Left renal pelvis (tissue), 4 donors: ENCODE measurements at places on chromosomes 7 and 10. TPM values are rescaled to one million over a fixed set of nuclear protein-coding genes. Genes with fewer than 3 reads are reported as not detected.

- no peak for DNase-seq
Measured at GRCh38 chr7:12154119-12154518, 57.0 kb upstream of the TMEM106B start.

GRCh38 chr10:14648946-14649345 is 125.8 kb downstream of the FAM107B start:
- DNase-seq, result no peak

DNA sequence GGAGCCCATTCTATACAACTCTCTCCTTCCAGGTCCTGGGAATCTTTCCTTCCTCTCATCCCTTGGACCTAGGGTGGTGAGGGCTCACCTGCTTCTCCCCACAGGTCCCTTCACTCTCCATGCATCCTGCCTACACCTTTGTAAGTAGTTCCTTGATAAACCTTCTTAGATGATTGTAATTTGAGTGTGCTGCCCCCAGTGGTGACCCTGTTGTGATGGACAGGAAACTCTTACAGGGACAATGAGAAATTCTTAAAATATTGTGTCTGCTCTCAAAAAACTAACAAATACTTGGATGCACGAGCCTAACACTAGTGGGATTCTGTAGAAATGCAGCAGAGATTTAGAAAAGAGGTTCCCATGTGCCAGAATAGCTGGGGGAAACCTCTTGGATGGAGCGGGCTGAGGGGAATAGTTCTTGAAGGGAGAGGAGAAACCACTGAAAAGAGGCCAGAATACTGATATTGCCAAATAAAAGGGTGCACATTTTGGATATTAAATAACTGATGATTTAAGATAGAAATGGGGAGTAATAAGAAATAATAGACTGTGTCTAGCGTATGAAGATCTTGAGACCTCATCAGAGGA is 6.7 kb upstream of the PAXIP1 start:
- no peak for DNase-seq

TMUB1 gene
- polyA plus RNA-seq, result 39.3 TPM

GRCh38 chr10:2871673-2872219 is 195.6 kb upstream of the PFKP start:
- no peak for DNase-seq

POLR2J3 gene
- polyA plus RNA-seq, result 106 TPM

AQP1 gene
- polyA plus RNA-seq, result 120 TPM

GRCh38 chr7:45400680-45401079 is 173.5 kb upstream of the ADCY1 start:
- no peak for DNase-seq

RPEL1 gene
- 0.14 TPM for polyA plus RNA-seq

FGFBP3 gene
- 3.3 TPM for polyA plus RNA-seq

DNA sequence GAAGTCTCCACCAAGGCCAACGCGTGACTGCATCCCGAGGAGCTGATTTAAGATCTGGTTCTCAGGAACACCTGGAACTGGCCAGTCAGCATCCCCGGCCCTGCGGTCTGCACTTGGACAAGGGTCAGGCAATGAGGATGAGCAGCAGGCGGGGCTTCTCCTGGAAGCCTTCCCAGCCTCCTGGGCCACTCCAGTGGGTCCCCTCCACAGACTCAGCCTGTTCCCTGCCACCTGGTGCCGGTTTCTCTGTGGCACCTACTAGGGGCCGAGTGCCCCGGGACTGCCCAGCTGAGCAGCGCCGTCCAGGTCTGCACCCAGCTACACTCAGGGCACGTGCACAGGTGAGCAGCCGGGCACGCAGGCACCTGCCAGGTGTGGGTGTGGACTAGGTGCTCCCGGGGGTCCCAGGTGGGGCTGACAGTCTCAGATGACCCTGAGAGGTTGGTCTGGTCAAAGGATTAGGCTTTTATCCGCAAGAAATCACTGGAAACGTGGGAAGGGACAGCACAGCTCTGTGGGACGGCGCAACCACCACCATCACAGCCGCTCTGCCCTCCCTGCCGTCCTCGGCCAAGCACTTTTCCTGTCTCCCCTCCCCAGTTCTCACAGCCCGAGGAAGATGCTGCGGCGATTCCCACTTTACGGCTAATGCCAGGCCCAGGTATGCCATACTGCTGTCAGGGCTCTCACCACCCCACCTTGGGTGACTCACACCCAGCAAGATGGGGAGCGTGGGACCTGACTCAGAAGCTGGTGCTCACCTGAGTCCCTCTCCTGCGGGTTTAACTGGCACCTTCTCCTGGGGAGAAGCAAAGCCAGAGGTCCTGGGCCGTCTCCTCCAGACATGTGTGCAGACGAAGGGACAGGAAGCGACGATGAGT is 166.0 kb downstream of the RNF216 start:
- DNase-seq, result no peak

GRCh38 chr10:5551531-5552375 is 27.0 kb downstream of the CALML3 start:
- no peak for DNase-seq

DNA sequence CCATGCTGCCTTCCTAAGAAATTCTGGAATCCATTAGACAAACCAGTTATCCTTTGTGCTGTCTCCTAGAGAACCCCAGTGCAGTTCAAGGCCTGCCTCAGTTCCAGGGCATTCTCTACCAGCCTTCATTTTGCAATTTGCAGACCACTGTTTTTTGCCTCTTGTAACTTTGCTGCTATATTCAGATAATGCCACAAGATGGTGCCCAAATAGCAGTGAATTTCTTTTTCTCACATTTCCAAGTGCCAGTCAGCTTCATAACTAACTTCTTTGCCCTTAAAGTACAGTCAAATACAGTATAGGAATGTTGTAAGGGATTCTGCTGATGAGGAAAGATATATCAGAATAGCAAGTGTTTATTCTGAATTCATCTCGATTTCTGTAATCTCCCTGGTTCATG is 25.2 kb downstream of the LOXL4 start:
- no peak for DNase-seq

AKR1C2 gene
- 39.3 TPM for polyA plus RNA-seq

DNA sequence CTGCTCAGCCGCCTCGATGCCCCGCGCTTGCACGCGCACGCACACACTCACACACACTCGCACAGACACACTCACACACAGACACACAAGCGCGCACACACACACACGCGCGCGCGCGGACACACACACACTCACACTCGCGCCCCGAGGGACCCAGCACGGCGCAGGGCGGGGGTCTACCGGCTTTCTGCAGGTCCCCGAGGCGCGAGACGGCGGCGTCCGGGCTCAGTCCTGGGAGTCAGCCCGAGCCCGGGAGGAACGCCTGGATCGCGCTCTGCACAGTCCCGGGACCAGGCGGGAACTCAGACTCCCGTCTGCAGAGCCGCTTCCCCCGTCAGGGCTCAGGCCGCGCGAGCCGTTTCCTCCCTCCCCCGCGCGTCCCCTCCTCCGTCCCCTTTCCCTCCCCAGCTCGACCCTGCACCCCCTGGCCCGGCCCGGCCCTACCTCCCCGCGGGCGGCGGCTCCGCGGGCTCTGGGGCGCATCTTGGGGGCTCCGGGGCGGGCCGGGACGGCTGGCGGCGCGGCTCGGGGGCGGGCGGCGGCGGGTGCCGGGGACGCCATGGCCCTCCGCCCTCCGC is 464 bp downstream of the DENND2A start:
- DNase-seq, result no peak

DNA sequence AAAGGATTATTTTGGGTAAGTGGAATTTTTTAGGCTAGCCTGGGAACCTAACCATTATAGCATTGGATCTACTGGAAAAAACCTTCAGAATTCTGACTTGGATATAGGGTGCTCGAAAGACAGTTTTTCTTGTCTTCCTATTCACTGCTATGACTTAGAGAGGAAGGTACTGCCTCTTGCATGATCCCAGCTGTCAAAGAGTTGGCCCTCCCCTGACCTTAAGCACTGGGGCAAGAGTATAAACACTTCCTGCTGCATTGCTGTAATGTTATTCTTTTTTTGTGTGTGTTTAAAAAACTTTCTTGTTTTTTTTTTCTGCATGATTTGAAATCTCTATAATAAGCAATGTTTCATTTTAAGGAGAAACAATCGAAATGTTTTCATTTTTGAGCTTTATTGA is 113.0 kb downstream of the LRMDA start:
- no peak for DNase-seq

- no peak for DNase-seq
Measured at GRCh38 chr7:42217053-42217452, 20.0 kb downstream of the GLI3 start.

TMEM248 gene
- polyA plus RNA-seq, result 86.9 TPM

DNA sequence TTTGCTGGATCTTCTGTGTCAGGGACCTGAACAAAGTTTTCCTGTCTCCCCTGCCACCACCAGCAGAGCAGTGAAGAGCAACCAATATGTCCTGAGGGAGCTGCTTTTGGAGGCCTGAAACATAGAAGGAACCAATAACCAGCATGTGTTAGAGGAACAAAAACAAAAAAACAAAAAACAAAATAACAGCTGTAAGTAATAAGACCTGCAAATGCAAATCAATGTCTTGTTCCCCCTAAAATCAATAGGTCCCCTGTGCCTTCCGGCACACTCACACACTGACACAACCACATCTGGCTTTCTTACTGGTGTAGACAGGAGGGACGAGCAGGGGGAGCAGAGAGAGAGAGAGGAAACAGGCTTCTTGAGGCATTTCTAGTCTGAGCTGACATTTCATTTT is 94.1 kb downstream of the NRG3 start:
- DNase-seq, result no peak

FBXL15 gene
- polyA plus RNA-seq, result 8.3 TPM

GALNT17 gene
- 5.8 TPM for polyA plus RNA-seq

GRCh38 chr10:125002423-125003145 is 60.7 kb downstream of the ZRANB1 start:
- DNase-seq, result no peak

- DNase-seq, result no peak
Measured at GRCh38 chr7:66697449-66698438, 42.8 kb upstream of the RABGEF1 start.

DNA sequence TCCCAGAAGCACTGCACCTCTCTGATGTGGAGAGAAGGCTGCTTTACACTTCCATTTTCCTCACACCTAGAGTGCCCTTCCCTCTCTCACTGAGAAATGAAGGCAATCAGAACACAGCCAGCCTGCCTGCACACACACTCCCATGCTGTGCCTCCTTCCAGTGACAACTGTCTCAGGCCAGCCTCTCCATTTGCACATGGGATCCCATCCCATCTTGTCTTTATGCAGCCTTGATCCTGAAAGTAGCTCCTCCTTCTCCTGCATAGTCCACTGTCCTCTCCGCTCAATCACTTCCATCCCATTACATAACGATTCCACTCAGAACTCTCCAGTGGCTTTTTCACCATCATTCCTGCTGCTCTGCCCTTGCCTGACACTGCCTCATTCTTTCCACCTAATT is 203.7 kb upstream of the STK17A start:
- no peak for DNase-seq

SAP25 gene
- 9.6 TPM for polyA plus RNA-seq

DNA sequence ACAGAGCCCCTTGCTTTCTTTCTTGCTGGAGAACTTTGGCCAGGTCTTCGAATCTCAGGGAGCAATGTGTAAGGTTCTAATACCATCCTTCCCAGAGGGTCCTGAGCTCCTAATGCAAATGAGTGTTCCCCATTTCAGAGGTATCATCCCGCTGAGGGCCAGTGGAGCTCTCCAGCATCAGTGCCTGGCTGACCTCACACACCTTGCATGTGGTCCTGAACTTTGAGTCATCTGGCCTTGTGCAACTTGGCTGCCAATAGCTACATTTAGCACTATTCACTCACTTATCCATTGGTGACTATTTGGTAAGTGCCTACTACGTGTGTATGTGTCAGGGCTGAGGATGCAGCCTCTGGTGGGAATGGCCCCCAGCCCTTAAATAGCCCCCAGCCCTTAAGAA is 48.4 kb upstream of the HABP2 start:
- DNase-seq, result no peak

NAPEPLD gene
- polyA plus RNA-seq, result 26.7 TPM

LGI1 gene
- 6.2 TPM for polyA plus RNA-seq

GRCh38 chr7:127946111-127946510 is 85.1 kb downstream of the LRRC4 start:
- no peak for DNase-seq

DNA sequence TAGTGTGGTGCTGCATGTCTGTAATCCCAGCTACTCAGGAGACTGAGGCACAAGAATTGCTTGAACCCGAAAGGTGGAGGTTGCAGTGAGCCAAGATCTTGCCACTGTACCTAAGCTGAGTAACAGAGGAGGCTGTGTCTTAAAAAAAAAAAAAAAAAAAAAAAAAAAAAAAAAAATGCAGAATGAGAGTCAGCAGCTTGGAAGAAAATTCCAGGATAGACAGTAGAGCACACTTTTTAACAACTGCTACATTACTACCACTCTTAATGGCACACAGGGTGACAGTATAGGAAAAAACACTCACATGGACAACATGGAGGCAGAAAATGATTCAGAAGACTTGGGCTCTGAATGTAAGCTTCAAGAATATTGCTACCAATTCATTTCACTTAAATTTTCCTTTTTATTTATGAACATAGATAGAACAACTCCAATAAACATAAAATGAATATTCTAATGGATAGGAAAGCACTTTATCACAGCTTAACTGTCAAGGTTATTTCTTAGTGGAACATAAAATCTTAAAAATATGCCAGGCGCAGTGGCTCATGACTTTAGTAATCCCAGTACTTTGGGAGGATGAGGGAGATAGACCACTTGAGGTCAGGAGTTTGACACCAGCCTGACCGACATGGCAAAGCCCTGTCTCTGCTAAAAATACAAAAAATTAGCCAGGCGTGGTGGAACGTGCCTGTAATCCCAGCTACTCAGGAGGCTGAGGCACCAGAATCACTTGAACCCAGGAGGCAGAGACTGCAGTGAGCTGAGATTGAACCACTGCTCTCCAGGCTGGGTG is 31.5 kb downstream of the CHCHD3 start:
- DNase-seq, result no peak

DNA sequence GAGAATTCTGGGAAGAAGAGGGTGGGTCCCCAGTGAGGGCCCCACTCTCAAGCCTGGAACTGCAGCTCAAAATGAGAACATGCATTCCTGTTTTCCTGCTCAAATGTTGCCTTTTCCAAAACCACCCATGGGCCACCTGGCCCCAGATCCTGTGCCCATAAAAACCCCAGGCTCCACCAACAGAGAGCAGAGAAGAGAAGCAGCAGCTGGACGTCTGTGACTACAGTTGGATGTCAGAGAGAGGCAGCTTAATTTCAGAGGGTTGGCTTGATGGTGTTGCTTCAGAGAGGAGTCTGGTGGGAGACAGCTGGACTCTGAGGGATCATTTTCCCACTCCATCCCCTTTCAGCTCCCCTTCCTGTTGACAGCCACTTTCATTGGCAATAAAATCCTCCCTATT is 256.4 kb downstream of the FZD1 start:
- DNase-seq, result no peak

SLC13A1 gene
- polyA plus RNA-seq, result 21.4 TPM

DNA sequence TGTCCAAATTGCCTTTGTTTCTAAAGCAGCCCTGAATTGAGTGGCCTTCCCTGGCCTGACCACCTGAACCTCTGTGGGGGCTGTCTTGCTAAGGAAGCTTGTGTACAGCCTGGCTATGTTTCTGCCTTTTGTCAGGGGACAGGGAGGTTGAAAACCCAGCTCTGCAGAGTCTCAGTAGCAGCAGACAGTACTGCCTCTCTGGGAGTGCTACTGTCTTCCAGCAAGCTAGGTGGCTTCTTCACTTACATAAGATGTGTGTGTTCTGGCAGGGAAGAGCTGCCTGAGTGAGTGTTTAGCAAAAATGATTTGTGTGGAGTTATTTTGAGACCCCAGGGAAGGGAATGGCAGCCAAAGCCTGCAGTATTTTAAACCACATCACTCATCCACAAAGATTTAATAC is 57.4 kb downstream of the LRRC4 start:
- no peak for DNase-seq
